ENCODE measurements at places on chromosomes 6 and 20. TPM values are rescaled to one million over a fixed set of nuclear protein-coding genes. Genes with fewer than 3 reads are reported as not detected.

DNA sequence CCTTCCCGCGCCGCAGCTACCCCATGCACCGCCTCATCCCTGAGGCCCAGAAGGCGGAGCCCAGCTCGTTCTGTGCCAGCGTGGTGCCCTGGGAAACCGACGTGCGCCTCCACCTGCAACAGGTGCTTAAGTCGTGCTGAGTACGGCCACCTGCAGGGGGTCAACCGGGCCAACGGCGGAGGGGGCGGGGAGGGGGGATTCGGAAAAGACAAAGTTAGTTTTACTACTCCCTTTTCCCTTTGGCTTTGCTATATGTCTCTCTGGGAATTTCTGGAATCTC, 168.9 kb downstream of the CDK19 start:
- peaks cover 6% of the 10 kb centered on the region for H3K36me3 ChIP-seq
- no peaks in the 10 kb centered on the region for H3K4me1 ChIP-seq
- H3K27me3 ChIP-seq, result no peaks in the 10 kb centered on the region
- no peak overlapping the region for H3K4me3 ChIP-seq

GRCh38 chr6:90179190-90180169, 117.2 kb downstream of the BACH2 start:
- no peak for DNase-seq
- no peaks in the 10 kb centered on the region for H3K27me3 ChIP-seq
- no peaks in the 10 kb centered on the region for H3K36me3 ChIP-seq
- peaks cover 39% of the 10 kb centered on the region for H3K4me1 ChIP-seq
- H3K4me3 ChIP-seq, result no peak overlapping the region

Gene RBM24
- total RNA-seq, result 248 TPM

DNA sequence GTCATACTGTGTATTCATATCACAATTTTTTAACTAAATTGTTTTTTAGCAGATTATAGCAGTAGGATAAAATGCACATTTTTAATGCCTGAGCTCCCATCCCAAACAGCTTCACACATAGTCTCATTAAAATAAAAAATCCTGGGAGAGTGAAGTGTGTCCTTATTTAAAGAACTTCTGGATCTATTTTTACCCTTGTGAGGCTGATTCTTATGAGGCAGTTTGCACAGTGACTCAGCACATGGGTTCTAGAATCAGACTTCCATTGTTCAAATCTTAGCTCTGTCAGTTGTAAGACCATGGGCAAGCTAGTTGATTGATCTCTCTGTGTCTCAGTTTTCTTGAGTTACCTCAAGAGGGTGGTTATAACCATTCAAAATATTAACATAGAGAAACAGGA, 72.3 kb downstream of the MACROD2 start:
- H3K27me3 ChIP-seq, result no peaks in the 10 kb centered on the region
- no peaks in the 10 kb centered on the region for H3K36me3 ChIP-seq
- no peak for DNase-seq
- no peak overlapping the region for H3K27ac ChIP-seq
- H3K4me3 ChIP-seq, result no peak overlapping the region

GRCh38 chr6:32819729-32820128, 2.9 kb upstream of the HLA-DOB start:
- H3K36me3 ChIP-seq, result no peaks in the 10 kb centered on the region
- H3K27me3 ChIP-seq, result no peaks in the 10 kb centered on the region
- DNase-seq, result no peak

- H3K4me1 ChIP-seq, result peaks cover 3% of the 10 kb centered on the region
- H3K4me3 ChIP-seq, result no peak overlapping the region
- H3K36me3 ChIP-seq, result peaks cover 81% of the 10 kb centered on the region
- H3K27ac ChIP-seq, result no peak overlapping the region
- DNase-seq, result no peak
Measured at GRCh38 chr20:48975955-48976354, 54.4 kb downstream of the ARFGEF2 start.

DNA sequence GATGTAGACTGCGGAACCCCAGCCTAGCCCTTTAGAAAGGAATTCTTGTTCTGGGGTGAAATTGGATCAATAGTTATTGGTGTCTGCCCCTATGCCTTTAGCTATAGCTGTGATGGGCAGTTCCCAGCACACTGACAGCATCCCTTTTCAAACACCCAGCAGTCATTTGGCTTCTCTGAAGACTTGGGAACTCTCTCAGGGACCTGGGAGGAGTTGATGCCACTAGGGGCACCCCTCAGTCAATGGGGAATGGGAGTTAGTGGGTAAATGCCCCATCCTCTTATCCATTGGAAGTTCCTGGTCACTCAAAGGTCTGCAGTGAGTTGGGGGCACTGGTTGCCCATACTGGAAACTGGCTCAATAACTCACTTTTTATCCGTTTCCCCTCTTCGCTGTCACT, 31.6 kb upstream of the CSNK2A1 start:
- H3K4me3 ChIP-seq, result no peak overlapping the region
- peak overlapping the region; percentile 57 for H3K27ac ChIP-seq
- H3K36me3 ChIP-seq, result no peaks in the 10 kb centered on the region
- H3K27me3 ChIP-seq, result peaks cover 24% of the 10 kb centered on the region
- H3K4me1 ChIP-seq, result no peaks in the 10 kb centered on the region

Gene FAM217A
- not detected for total RNA-seq

Gene PPP1R10
- 27.1 TPM for total RNA-seq

DNA sequence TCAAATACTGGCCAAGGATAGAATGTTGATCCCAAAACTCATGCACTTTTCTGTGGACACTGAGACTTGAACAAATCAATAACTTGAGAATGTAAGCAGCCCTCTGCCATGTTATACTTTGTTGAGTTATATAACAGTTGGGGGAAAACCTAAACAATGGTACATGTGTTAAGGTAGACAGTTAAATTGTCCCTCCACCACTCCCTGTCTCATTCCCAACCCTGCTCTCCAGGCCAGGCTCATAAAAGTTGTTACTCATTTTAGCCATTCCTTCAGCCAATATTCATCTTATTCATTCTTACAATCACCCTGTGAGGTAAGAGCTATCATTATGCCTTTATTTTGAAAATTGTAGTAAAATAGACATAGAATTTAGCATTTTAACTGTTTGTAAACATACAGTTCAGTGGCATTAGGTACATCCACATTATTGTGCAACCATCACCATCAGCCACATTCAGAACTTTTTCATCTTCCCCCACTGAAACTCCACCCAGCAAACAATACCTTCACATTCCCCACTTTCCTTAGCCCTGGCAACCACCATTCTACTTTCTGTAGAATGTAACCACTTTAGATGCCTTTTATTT, 38.2 kb upstream of the IER3 start:
- no peak overlapping the region for H3K4me3 ChIP-seq
- H3K4me1 ChIP-seq, result peaks cover 30% of the 10 kb centered on the region
- peak overlapping the region; percentile 84 for H3K27ac ChIP-seq

- H3K27me3 ChIP-seq, result no peaks in the 10 kb centered on the region
- DNase-seq, result no peak
- no peaks in the 10 kb centered on the region for H3K36me3 ChIP-seq
- H3K4me3 ChIP-seq, result no peak overlapping the region
- H3K4me1 ChIP-seq, result no peaks in the 10 kb centered on the region
- H3K27ac ChIP-seq, result no peak overlapping the region
Measured at GRCh38 chr6:53879608-53880007, 84.8 kb downstream of the LRRC1 start.

DNA sequence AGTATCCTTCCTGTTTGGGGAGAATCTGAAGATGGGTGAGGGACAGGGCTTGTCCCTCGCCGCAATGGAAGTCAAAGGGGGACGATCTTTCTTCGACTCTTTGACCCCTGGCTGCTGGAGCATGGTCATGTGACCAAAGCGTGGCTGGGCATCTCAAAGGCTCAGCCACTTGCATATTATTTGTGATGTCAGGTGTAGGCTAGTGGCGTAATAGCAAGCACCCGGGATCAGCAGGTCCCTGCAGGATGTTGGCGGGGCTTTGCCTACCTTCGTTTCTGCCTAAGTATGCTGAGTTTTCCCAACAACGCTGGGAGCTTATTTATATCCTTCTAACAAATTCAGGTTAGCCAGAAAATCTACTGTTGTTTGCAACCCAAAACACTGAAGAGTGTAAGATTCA, 50.3 kb upstream of the IL20RA start:
- no peaks in the 10 kb centered on the region for H3K36me3 ChIP-seq
- no peaks in the 10 kb centered on the region for H3K27me3 ChIP-seq
- no peaks in the 10 kb centered on the region for H3K4me1 ChIP-seq
- no peak overlapping the region for H3K27ac ChIP-seq
- H3K4me3 ChIP-seq, result no peak overlapping the region

GRCh38 chr20:15927893-15928650, 645.2 kb downstream of the KIF16B start:
- H3K27me3 ChIP-seq, result no peaks in the 10 kb centered on the region
- no peak overlapping the region for H3K27ac ChIP-seq
- DNase-seq, result no peak
- no peaks in the 10 kb centered on the region for H3K4me1 ChIP-seq
- no peak overlapping the region for H3K4me3 ChIP-seq

- no peaks in the 10 kb centered on the region for H3K4me1 ChIP-seq
- H3K27me3 ChIP-seq, result no peaks in the 10 kb centered on the region
- no peak overlapping the region for H3K4me3 ChIP-seq
- no peak overlapping the region for H3K27ac ChIP-seq
Measured at GRCh38 chr20:6665161-6665560, 102.3 kb upstream of the BMP2 start.

Gene CAP2
- 380 TPM for total RNA-seq

Gene CLPSL1
- not detected for total RNA-seq

Gene MOCS3
- 2.9 TPM for total RNA-seq

DNA sequence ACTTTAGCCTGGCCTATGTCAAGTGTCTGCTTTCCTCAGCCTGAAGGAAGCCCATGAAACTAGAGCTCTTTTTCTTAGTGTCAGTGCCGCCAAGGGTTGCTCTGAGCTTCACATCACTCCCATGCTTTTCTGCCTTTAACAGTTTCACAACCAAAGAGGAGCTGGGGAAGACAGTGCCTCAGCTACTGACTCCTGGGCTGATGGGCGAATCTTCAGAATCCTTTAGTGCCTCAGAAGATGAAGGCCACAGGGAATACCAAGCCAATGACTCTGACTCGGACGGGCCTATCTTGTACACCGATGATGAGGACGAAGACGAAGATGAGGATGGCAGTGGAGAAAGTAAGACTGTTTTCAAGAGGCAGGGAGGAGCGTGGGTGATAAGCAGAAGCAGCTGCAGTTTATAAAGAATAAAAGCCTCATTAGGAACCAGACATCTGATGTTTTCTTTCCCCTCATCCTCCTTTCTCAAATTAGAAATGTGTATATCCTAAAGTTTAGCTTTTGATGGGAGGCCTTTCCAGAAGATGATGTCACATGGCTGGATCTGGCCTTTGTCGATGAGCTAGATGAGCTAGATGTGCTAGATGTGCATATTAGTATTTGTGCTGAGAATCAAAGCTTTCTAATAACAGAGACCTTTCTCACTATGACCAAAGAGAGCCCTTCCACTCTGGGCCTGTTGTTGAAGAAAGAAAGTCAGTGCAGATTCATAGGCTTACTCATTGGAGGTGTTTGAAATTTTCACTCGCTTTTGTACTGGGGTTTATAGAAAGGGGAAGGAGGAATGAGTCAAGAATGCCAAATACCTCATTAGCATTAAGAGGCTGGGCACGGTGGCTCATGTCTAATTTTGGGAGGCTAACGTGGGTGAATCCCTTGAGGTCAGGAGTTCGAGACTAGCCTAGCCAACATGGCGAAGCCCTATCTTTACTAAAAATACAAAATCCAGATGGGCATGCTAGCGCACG, 70.7 kb upstream of the LTV1 start:
- H3K4me3 ChIP-seq, result no peak overlapping the region
- no peaks in the 10 kb centered on the region for H3K36me3 ChIP-seq
- no peaks in the 10 kb centered on the region for H3K27me3 ChIP-seq
- no peak for DNase-seq

GRCh38 chr6:2862712-2863181, 21.1 kb upstream of the SERPINB1 start:
- H3K4me3 ChIP-seq, result no peak overlapping the region
- H3K27ac ChIP-seq, result no peak overlapping the region
- no peak for DNase-seq
- peaks cover 13% of the 10 kb centered on the region for H3K4me1 ChIP-seq
- no peaks in the 10 kb centered on the region for H3K36me3 ChIP-seq
- no peaks in the 10 kb centered on the region for H3K27me3 ChIP-seq

Gene C20orf141
- not detected for total RNA-seq

Gene GGTLC1
- total RNA-seq, result not detected

Gene FBXO30
- total RNA-seq, result 23.3 TPM

DNA sequence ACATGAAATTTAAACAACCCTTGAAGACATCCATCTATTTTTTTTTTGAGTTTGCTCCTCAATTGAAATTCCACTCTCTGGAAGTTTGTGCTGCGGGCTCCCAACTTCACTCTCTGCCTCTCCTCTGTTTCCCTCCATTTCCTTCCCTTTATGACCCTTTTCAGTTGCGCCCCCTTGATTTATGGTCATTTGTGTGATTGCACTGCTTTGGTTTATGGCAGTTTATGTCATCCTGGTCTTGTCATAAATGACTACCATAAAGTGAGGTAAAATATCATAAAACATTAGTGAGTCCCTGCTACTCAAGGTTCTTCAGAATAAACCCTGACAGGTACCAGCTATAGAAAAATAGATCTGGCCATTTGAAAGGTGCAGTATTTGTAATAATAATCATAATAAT, 348.3 kb upstream of the ZFP64 start:
- no peak overlapping the region for H3K27ac ChIP-seq
- no peak for DNase-seq
- no peaks in the 10 kb centered on the region for H3K4me1 ChIP-seq
- no peaks in the 10 kb centered on the region for H3K27me3 ChIP-seq
- H3K36me3 ChIP-seq, result no peaks in the 10 kb centered on the region
- no peak overlapping the region for H3K4me3 ChIP-seq

DNA sequence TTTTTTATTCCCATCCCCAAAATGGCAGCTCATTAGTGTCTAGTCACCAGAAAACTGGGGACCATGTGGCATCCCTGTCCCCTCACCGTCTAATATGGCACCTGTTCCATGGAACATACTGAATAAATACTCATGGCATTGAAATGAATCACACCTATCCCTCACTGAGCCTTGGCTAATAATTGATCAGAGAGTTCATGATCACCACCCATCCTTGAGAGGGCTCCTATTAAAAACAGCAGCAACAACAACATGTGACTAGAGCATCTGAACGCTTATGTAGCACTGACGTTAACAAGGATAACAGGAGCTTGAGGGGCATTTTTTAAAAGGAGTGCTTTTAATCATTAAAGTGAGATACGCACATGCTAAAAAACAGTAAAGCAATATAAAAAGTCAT, 1111.6 kb upstream of the FLRT3 start:
- DNase-seq, result no peak
- no peak overlapping the region for H3K4me3 ChIP-seq
- no peaks in the 10 kb centered on the region for H3K27me3 ChIP-seq
- no peaks in the 10 kb centered on the region for H3K4me1 ChIP-seq
- no peak overlapping the region for H3K27ac ChIP-seq
